ENCODE measurements at places on chromosomes 3 and 15.

DNA sequence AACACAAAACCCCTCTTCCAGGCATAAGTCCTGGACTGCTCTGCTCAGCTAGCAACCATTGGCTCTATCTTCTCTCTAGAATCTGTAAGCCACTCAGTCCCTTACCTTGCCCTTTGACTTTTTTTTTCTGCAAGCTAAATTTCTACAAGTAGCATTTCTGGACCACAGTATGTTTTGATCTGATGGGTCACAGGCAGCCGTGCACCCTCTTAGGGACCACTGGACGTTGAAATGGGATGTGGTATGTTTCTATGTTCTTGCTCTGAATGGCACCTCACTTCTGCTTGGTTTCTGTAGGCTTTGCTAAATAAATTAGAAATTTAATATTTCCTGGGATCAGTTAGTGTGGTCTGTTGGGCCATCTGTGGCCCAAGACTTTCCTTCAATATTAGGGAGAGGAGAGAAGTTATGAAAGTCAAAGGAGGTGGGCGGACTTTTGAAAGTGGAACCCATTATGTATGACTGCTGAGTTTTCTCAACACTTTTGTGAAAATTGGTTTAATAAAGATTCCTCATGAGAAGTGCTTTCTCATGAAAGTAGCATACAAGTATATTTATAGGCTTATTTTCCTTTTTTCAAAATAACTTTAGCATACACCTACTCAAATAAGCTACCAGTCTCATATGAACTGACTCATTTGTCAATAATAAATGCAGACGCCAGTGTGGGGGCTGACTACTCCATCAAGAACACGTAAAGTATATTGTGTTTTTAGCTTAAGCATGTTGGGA lies 18.4 kb upstream of the TIPARP start:
- no peak for DNase-seq

DNA sequence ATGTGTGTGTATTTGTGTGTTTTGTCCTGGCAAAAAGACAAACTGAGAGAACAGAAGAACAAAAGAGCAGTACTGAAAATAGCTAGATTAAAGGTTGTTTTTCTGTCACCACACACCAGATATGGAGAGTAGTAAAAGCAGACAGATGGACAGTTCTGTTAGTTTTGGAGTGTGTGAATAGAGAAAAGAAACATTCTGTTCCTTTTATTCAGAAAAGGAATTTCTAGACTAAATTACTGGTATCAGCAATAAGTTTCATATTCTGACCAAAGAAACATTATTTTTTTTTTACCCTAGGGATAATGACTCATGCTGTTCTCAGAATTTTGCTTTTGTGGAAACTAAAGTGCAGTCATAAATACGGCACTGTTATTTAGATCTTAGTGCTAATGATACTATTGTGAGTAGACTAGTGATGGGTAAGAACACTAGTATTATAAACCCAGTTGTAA lies 32.9 kb downstream of the PIK3CA start:
- DNase-seq = no peak

DNA sequence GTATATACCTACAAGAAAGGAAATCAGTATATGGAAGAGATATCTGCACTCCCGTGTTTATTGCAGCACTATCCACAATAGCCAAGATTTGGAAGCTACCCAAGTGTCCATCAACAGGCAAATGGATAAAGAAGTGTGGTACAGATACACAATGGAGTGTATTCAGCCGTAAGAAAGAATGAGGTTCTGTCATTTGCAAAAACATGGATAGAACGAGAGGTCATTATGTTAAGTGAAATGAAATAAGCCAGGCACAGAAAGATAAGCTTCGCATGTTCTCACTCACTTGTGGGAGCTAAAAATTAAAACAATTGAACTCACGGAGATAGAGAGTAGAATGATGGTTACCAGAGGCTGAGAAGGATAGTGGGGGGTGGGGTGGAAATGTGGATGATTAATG lies 53.1 kb downstream of the FAM81A start:
- no peak for DNase-seq

- DNase-seq = no peak
Measured at GRCh38 chr15:72599855-72600464, 54.5 kb upstream of the GOLGA6B start.

- no peak for DNase-seq
Measured at GRCh38 chr15:48145923-48146322, 25.1 kb downstream of the SLC24A5 start.

- DNase-seq = peak; percentile 27
Measured at GRCh38 chr15:69919816-69920215, 177.9 kb downstream of the TLE3 start.

GRCh38 chr3:55857633-55858032 lies 370.5 kb upstream of the WNT5A start:
- no peak for DNase-seq
